Adrenal gland (tissue), 19 donors: ENCODE measurements at places on chromosomes 13 and 19. TPM values are rescaled to one million over a fixed set of nuclear protein-coding genes. Genes with fewer than 3 reads are reported as not detected.

GRCh38 chr13:112112534-112113276, 45.8 kb downstream of the SOX1 start:
- H3K4me3 ChIP-seq = no peak overlapping the region
- H3K4me1 ChIP-seq = no peaks in the 10 kb centered on the region
- H3K36me3 ChIP-seq = no peaks in the 10 kb centered on the region
- H3K27me3 ChIP-seq = peaks cover 24% of the 10 kb centered on the region

- no peak overlapping the region for H3K4me3 ChIP-seq
- H3K4me1 ChIP-seq = peaks cover 28% of the 10 kb centered on the region
- DNase-seq = no peak
- no peaks in the 10 kb centered on the region for H3K27me3 ChIP-seq
Measured at GRCh38 chr19:2026770-2027169, 11.3 kb upstream of the BTBD2 start.

DNA sequence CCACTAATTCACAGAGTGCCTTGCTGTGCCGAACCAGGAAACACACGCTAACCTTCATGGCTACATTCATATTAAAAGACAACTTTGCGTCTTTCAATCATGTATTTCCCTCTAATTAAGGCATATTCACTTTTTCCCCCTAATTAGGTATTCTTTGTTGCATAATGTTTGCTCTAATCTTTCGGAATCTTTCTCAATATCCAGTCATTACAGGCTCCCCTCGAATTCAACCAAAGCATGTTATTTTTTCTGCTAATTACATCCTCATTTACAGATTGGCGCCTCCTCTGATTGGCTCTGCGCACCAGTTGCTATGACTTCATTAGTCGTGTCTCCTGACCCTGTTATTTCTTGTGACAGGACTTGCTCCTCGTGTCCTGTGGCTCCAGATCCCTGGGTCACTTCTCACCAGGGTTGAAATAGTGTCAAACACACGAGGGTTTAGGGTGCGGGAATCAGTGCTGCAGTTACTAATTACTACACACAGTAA, 226.7 kb upstream of the TSHZ3 start:
- no peak overlapping the region for H3K4me3 ChIP-seq
- H3K36me3 ChIP-seq = no peaks in the 10 kb centered on the region
- DNase-seq = no peak
- no peaks in the 10 kb centered on the region for H3K4me1 ChIP-seq
- peaks cover 9% of the 10 kb centered on the region for H3K27me3 ChIP-seq

DNA sequence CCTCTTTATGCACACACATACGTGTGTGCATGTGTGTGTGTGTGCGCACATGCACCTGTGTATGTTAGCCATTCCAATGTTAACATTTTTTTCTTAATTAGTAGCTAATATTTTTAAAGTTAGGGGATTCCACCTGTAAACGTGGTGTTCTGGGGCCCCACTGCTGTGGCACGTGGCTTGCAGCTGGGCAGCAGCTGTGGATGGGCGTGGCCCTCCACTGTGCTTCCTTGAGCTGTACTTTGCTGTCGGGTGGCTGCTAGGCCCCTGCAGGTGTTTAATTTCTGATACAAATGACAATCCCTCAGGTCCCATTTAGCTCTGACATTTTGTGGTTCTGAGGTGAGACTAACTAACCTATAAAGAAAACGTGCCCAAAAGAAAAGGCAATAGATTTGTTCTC, 58.9 kb upstream of the GJB6 start:
- no peak for DNase-seq
- no peak overlapping the region for H3K27ac ChIP-seq
- no peak overlapping the region for H3K4me3 ChIP-seq
- no peaks in the 10 kb centered on the region for H3K27me3 ChIP-seq

- no peak for DNase-seq
- peaks cover 4% of the 10 kb centered on the region for H3K27me3 ChIP-seq
- H3K27ac ChIP-seq = no peak overlapping the region
- no peaks in the 10 kb centered on the region for H3K4me1 ChIP-seq
- no peaks in the 10 kb centered on the region for H3K36me3 ChIP-seq
- H3K4me3 ChIP-seq = no peak overlapping the region
Measured at GRCh38 chr13:60229708-60230272, 66.1 kb upstream of the DIAPH3 start.

- no peak for DNase-seq
- H3K27ac ChIP-seq = no peak overlapping the region
- no peaks in the 10 kb centered on the region for H3K36me3 ChIP-seq
- H3K4me1 ChIP-seq = peaks cover 16% of the 10 kb centered on the region
- H3K27me3 ChIP-seq = no peaks in the 10 kb centered on the region
- no peak overlapping the region for H3K4me3 ChIP-seq
Measured at GRCh38 chr19:7393459-7393858, 44.7 kb downstream of the ARHGEF18 start.

Gene MAP4K1
- 1.1 TPM for total RNA-seq

GRCh38 chr13:113722921-113723320, 36.1 kb upstream of the TMEM255B start:
- H3K4me1 ChIP-seq = no peaks in the 10 kb centered on the region
- H3K4me3 ChIP-seq = no peak overlapping the region
- H3K27me3 ChIP-seq = no peaks in the 10 kb centered on the region
- DNase-seq = peak; percentile 34
- no peak overlapping the region for H3K27ac ChIP-seq

DNA sequence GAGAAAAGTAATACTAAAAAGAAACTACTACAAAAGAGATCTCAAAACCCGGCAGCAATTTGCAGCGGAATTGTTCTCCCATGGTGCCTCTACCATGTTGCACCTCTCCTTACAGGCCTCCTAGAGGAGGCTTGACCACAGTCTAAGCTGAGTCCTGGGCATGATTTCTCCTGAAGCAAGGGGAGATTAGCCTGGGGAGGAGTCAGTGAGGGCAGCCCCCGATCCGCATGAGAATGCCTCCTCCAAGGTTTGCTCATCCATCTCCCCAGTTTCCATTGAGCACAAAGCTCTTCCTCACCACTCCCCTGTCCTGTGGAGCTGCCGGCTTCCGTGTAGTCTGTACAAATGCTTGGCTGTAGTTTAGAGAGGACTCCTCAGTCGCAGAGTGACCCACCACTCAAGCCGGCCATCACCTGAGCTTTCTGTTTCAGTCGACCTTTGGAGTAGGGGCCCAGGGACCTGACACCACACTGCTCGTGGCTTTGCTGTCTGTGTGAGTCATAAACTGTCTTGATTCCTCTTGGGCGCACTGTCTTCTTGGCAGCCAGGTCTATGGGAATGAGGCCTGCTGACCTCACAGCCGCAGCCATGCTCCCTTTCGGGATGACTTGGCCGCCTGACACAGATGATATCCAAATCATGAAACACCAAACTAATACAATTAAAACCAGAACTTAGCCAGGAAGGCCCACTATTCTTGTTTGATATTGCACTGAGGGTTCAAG, 72.3 kb downstream of the C1QTNF9 start:
- no peaks in the 10 kb centered on the region for H3K4me1 ChIP-seq
- H3K27ac ChIP-seq = no peak overlapping the region
- no peak for DNase-seq
- H3K27me3 ChIP-seq = no peaks in the 10 kb centered on the region

Gene APLP1
- total RNA-seq = 2.3 TPM

GRCh38 chr19:5877882-5878281, 7.5 kb upstream of the FUT5 start:
- no peaks in the 10 kb centered on the region for H3K36me3 ChIP-seq
- H3K4me3 ChIP-seq = no peak overlapping the region
- peaks cover 5% of the 10 kb centered on the region for H3K4me1 ChIP-seq
- DNase-seq = no peak
- H3K27me3 ChIP-seq = no peaks in the 10 kb centered on the region
- no peak overlapping the region for H3K27ac ChIP-seq
